ENCODE measurements at places on chromosomes 2 and 18. TPM values are rescaled to one million over a fixed set of nuclear protein-coding genes. Genes with fewer than 3 reads are reported as not detected.

Gene CFAP65
- total RNA-seq: 0.16 TPM

- DNase-seq: no peak
Observed at GRCh38 chr2:70161069-70161534, 29.7 kb downstream of the C2orf42 start.

DNA sequence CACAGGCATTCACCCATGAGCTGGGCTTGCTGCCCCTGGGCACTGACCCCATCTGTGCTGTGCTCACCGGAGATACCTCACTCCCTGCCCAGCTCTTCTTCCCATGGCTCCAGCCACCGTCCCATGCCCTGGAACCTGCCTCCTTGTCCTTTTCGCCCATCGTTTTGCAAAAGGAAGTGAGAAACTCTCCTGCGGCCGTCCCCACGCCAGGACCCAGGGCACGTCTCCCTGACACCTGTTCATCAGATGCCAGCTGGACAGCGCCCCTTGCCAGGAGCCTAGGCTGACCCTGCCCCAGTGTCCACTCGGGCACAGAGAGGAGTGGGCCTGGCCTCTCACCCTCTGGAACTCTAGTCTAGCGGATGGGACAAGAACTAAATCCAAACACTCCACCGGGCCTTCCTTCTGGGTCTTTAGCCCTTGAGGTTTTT lies 238.6 kb downstream of the SEPTIN10 start:
- DNase-seq: no peak

GRCh38 chr18:21513741-21514140 lies 86.8 kb downstream of the ESCO1 start:
- DNase-seq: no peak

- no peak for DNase-seq
Observed at GRCh38 chr2:240725671-240726070, 34.0 kb downstream of the AQP12A start.

DNA sequence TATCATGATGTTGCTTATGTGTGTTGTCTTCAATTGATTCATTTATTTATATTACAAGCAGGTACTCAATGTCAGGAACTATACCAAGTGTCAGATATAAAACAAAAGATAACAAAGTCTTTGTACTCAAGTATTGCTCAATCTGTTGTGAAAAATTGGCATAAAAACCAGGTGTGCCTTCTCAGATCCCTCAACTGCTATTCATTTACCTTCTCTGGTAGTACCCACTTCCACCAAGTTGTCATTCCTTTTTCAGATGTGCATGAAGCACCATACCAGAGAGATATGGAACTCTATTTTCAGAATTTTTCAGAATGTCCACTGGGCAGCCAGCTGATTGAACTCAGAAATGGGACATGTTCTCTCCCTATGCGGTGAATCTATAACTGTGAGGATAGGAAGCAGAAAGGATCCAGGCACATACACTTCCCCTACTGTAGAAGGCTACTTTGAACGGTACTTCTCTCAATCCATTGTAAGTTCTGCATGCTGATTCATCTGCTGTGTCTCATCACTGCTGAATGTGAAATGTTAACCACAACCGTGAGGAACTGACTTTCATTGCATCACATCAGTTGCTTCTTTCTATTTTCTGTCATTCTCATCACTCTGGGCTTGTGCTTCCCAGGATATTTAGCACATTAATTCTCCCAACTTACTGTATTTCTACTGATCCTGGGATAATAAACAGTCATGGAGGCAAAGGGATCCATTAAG lies 1621.3 kb downstream of the SUCLG1 start:
- DNase-seq: no peak

GRCh38 chr18:25126751-25127150 lies 225.2 kb downstream of the ZNF521 start:
- no peak for DNase-seq

Gene EFEMP1
- total RNA-seq: 2.8 TPM

DNA sequence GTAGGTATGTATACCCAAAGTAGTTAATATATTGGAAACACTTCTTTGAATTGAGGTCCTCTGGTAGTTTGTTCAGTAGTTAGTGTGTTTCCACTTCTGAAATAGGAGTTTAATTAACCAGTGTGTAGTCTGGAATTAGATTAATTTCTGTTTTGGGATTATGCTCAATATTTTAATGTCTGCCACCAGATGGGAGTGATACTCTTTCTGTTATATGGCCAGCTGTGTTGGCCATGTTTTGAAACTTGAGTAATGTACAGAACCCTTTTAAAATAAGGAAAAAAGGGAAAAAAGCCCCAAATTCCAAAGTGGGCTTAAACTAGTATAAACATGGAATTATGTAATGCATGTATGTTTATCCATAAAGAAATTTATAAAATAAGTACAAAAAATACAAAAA lies 147.7 kb downstream of the CTNNA2 start:
- DNase-seq: no peak

- DNase-seq: no peak
Observed at GRCh38 chr2:101446869-101447268, 28.0 kb downstream of the RFX8 start.

GRCh38 chr2:46794693-46795317 lies 120.8 kb downstream of the MCFD2 start:
- DNase-seq: no peak

DNA sequence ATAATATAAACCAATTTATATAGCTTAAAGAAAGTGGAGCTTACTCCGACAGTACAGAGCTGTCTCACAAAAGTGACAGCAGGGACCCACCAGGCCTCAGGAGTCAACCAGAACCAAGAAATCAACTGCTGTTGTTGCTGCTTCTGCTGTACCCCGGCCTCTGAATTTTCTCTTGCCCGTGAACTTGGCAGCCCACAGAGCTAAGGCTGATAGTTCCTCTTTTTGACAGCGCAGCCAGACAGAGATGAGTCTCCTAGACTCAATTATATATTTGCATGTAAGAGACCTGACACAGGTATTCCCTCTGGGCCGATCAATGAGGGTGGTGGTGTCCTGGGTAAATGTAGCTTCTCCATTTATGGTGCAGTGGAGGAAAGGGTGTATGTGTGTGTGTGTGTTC lies 109.4 kb downstream of the KCTD1 start:
- DNase-seq: no peak

DNA sequence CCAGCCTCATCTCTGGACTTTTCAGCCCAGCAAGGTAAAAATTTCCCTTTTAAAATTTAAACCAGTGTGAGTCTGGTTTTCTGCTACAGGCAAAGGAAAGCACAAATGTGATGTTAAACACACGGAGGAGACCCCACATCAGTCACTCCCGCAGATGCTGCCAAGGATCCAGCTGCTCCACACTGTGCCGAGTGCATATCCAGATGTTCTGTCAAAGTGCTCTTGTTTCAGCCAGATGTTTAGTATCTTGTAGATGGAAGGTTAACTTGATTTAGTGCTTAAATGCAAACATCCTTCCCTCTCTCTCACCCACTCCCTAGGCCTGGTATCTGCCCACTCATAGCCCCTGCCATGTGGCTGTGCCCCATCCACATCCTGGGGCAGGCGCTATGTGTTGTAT lies 15.8 kb upstream of the ATOH8 start:
- DNase-seq: no peak

DNA sequence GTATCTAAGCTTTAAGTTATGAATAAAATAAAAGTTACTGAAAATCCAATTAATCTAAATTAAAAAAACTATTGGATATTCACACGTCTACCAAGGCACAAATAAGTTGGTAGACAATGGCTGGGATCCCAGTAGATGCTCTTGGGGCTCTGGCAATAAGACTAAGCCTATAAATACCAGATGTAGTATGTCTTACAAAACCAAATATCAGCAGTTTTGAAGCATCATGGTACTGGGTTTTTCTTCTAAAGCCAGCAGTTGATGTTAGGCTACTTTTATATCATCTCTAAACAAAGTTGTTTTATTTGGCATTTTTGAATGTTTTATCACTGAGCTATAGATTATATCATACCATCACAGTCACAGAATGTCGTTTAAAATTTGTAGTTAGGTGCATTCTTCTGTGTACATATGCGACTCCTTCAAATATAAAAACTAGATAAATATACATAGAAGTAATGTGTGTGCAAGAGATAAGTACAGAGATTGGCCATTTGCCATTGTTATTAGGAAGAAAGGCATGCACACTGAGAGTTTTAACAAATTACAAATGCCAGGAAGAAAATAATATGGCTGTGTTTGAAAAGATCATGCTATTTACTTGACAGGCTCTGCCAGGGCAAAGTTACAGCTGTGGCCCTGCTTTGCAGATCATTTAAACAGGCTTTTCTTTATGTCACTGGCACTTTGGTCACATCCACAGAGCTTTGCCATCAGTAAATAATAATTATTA lies 21.6 kb upstream of the TMEM17 start:
- no peak for DNase-seq

GRCh38 chr2:225431105-225431863 lies 31.8 kb downstream of the NYAP2 start:
- DNase-seq: no peak

DNA sequence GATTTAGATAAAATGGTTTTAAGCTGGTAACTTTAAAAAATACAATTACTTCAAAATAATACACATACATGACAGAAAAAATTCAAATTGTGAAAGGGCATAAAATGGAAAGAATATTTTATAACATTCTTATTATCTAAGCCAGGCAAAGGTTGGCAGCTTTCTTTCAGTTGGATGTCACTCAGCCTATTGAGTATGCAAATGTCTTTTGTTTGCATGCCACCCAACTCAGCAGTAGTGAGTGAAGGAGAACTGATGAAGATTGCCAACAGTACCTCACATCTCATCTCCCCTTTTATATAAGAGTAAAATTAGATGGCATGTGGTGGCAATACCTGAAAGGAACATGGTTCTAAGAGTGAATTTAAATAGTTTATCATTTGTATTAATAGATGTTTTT lies 24.8 kb downstream of the BMPR2 start:
- no peak for DNase-seq

Gene UCN
- total RNA-seq: 1.1 TPM

Gene CACNB4
- 70.2 TPM for total RNA-seq

Gene SH3RF3
- total RNA-seq: 12.3 TPM

DNA sequence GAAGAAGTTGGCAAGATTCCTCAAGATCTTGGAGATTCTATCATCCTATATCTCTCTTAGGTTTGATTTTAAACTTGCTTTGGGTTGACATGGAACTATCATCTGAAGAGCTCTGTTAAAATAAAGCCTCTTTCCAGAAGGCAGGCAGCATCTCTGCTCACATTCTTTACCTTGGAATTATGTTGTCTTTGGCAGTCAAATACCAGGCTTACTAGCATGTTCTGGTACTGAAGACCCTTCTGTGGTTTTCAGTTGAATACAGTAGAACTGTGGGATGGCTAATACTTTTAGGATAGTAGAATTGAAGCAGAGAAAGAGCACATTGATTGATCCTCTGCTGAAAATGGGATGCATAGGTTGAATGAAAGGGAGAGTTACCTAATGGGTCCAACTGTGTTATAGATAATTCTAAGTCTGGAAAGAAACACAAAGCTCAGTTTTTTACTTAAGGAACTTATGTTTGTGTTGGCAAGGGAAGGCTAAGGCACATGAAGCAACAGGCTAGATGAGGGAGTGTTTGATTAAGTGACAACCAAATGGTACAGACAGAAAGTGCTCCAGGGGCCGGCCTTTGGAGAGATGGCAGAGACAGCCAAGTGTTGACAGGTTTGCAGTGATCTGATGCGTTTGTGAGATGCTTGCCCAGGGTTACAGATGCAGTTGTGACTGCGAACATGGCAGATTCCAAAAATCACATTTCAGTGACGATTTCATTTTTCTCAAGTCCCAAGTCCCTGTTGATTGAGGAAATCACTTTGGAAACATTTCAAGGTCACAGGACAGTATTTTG lies 397.9 kb downstream of the MEIS1 start:
- no peak for DNase-seq

GRCh38 chr2:151191001-151191400 lies 70.7 kb downstream of the RBM43 start:
- DNase-seq: no peak

Gene EHD3
- 7.5 TPM for total RNA-seq

- no peak for DNase-seq
Observed at GRCh38 chr2:111034606-111035005, 86.1 kb upstream of the BCL2L11 start.

DNA sequence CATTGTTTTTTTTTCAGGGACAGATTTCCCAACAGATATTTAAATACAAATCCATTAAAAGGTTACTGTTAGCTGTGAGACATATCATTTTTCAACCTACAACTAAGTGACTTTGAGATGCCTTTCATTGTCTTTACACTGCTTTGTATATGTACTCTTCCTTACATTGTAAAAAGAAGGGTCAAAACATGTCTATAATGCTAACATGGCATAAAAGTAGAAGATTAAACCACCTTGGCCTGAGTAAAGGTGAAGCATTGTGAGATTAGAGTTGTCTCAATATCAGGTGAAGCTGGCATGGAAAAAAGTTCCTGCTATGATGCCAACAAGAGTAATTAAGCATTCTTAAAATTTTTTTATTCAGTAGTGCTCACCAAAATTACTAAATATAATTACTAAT lies 1508.5 kb upstream of the NXPH2 start:
- no peak for DNase-seq

Gene EFHD1
- 1.1 TPM for total RNA-seq

DNA sequence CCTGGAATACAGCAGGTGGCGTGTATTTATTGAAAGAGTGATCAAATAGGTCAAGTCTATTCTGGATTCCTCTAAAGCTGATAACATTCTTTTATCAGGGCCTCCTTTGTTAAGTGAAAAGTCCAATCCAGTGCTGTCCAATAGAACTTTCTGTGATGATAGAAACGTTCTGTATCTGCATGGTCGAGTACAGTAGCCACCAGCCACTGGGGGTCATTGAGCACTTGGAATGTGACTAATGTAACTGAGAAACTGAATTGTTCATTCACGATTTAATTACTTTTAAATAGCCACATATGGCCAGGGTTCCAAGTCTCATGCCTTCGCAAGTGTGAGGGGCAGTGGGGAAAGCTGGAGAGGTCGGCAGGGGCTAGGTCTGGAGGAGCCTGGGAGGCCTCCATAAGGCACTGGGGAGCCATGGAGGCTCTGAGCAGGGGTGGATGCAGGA lies 20.5 kb downstream of the SH2D6 start:
- DNase-seq: no peak

DNA sequence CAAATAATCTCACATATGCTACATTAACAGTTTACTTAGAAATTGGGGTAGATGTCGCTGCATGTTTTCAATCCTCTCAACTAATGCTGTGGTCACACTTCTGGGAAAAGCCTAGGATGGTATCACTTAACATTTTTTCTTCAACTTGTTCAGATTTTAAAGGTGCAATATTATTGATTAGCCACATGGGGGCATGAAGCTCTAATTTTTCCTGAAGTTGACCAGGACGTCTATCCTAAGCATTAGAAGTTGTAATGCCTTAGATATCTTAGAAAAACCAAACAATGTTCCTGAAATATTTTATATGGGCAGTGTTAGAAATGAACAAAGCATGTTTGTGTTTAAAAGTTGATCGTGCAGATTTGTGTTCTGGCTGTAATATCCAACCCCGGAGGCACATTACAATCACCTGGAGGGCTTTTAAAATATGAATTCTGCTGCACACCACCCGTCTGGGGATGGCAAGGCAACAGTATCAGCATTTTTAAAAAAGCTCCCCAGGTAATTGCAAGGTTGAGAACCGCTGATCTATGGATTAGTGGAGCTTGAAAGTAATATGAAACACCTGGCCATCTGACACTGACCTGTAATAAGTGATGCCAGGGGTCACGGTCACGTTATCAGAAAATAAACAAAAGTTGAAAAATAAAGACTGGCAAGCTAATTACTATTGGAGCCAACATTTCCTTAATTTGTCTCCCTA lies 100.5 kb upstream of the LMAN1 start:
- no peak for DNase-seq
